GDM1 (cell line): ENCODE measurements at places on chromosomes 6 and 20.

- no peak for DNase-seq
Observed at GRCh38 chr20:3277686-3278465, 38.9 kb upstream of the SLC4A11 start.

- no peak for DNase-seq
Observed at GRCh38 chr20:41119614-41120561, 17.5 kb upstream of the PLCG1 start.

GRCh38 chr6:97963193-97963592 is 680.2 kb upstream of the MMS22L start:
- DNase-seq = no peak

GRCh38 chr6:67094431-67094946 is 1387.5 kb upstream of the EYS start:
- no peak for DNase-seq

- no peak for DNase-seq
Observed at GRCh38 chr6:166998256-166999144, 697 bp upstream of the CEP43 start.

- peak; percentile 8 for DNase-seq
Observed at GRCh38 chr6:31125586-31126363, 5.5 kb upstream of the CDSN start.

- no peak for DNase-seq
Observed at GRCh38 chr20:35870541-35871258, 83.6 kb downstream of the SCAND1 start.

DNA sequence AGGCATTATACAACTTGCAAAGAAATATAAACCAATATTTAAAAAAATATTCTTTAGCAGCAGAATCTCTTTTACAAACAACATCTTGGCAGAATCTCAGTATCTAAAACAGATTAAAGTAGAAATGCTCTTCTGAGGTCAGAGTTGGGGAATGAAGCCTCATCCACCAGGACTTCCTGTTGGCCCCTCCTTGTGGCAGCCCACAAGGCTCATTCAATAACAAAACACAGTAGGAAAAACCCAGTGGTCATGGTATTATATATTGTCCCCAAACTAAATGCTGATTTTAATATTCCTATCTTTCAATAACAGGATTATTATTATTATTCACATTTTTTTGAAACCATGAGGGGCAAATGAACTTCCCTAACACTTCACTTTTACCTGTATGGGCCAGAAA is 368.6 kb downstream of the BTBD9 start:
- DNase-seq = no peak

DNA sequence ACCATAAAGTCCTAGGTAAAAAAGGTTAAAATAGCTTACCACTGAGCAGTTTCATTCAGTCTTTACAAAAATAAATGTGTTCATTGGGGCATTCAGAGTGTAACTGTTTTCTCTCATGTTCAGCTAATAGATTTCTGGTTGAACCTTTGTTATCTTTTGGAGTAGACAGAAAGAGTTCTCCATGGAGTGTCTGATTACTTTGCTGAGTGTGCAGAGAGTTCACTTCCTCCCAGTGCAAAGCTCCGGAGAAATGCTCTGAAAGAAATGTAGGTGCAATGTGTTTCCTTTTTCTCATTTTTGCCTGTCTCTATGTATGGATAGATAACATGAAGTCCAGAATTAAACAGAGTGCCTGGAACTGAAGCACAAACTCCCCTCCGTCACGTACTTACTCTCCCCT is 52.6 kb downstream of the JAG1 start:
- DNase-seq = no peak

DNA sequence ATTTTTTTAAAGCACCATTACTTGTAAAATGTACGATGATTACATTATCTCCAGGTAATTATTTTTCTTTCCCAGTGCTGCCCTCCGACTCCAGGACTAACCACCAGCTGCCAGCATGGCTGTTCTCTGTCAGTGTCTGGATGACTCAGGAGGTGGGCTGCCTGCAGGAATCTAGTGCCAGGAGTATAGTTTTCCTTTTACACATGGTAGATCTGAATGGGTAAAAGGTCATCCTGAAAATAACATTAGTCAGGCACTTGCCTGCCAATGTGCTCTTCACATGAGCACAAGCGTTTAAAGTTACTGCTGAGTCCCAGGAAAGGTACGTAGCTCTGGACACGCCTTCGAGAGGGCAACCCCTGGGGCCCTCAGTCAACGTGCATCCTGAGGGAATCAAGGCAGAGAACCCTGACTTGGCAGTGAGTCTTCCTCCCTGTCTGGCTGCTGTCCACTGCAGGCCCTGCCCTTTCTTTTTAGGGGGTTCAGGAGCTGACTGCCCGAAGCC is 2.4 kb downstream of the DYNLT1 start:
- no peak for DNase-seq

- DNase-seq = no peak
Observed at GRCh38 chr6:132087391-132087790, 136.2 kb upstream of the CCN2 start.

DNA sequence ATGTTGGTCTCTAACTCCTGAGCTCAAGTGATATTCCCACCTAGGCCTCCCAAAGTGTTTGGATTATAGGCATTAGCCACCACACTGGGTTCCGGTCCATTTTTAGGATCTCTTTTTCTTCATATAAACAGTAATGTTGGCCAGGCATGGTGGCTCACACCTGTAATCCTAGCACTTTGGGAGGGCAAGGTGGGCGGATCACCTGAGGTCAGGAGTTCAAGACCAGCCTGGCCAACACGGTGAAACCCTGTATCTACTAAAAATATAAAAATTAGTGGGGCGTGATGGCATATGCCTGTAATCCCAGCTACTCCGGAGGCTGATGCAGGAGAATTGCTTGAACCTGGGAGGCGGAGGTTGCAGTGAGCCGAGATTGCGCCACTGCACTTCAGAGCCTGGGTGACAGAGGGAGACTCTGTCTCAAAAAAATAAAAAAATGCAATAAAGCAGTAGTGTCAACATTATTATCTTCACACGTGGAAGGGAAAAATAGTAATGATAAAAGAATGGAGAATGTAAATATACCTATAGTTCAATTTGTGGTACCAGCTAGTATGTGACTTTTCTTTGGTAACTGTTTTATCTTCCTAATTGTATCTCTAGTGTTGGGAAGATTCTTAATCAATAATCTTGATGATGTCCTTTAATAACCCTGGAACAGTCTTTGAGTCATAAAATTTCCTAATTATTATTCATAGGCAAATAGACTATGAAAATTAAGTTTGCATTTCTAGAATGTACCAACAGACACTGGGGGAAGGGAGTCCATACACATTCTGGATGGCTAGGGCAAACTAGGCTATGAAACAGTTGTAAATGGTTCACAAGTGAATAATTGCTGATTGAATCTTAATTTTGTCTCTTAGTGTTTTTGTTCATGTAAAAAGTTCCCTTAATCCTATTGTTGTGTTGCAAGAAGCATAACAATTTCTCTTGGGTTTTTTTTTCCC is 3.6 kb downstream of the PARD6B start:
- DNase-seq = no peak

- DNase-seq = no peak
Observed at GRCh38 chr6:53628354-53629119, 37.0 kb downstream of the KLHL31 start.

GRCh38 chr6:161353208-161353613 is 79.3 kb upstream of the AGPAT4 start:
- DNase-seq = no peak

DNA sequence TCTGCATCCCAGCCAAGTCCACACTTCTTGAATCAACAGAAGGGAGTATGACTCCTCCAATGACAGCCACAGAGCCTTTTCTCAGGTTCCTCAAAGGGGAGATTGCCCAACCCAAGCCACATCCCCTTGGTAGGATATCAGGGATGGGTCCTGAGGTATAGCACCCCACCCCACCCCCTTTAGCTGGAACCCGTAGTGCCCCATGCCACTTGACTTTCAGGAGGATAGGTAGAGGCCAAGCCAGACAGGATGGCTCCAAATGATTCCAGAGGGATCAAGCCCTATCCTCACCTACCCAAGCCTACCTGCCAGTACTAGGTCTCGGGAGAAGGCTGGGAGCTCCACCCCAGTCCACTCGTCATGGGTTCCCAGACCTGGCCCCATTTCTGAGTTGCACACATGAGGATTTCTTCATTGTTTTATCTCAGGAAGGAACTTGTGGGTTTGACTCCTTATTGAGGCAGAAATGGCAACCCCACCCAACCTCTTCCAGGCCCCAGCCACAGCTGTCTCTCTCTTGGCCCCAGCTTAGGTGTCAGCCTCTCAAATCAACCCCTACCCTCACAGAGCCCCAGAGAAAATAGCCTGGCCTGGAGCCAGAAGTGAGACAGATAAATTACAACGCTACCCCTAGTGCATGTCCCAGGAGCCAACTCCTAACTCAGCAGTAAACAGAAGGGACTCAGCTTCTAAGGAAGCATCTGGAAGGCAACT is 3.6 kb downstream of the CCND3 start:
- peak; percentile 78 for DNase-seq

DNA sequence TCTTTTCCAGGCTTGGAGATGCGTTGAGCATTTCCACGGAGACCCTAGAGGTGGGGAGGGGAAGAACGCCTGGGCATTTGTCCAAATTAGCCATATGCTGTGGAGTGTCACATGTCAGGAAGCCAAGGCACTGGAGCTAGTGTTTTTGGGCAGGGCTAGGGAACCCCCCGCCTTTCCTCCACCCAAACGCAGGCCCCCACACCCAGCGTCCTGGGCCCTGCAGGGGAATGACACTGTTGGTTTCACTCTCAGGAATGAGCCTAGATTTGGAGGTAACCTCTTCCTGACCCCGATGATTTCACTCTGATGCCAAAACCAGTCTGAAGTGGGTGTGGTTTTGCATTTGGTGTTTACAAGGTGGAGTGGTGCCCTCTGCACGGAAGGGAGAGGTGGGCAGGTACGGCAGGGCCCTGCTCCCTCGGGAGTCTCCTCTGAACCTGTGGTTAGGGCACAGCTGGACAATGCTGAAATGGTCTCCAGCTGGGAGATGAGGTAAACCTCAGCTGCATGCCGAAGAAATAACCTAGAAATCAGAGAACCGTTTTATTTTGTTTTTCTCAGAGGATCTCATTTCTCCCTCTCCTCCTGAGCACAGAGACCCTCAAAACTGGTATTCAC is 29.5 kb downstream of the MTHFD1L start:
- DNase-seq = no peak

GRCh38 chr6:129485746-129486145 is 224.2 kb downstream of the ARHGAP18 start:
- no peak for DNase-seq

DNA sequence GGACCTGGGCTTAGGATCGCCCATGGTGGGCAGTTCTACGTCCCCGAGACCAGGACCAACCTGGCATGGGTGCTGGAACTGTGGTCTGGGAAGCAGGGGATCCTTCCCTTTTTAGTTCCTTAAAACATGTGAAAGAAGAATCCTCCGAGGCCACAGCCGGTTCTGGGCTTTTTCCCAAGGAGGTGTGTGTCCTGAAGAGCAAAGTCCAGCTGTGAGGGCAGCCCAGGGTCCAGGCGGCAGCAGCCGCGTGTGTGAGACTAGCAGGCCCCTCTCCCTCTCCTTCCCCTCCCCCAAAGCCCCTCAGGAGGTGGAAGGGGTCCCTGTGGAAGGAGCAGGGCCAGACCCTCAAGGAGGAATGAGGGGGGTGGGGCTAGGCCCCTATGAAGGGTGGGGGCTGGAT is 35.1 kb upstream of the PCMTD2 start:
- DNase-seq = no peak

DNA sequence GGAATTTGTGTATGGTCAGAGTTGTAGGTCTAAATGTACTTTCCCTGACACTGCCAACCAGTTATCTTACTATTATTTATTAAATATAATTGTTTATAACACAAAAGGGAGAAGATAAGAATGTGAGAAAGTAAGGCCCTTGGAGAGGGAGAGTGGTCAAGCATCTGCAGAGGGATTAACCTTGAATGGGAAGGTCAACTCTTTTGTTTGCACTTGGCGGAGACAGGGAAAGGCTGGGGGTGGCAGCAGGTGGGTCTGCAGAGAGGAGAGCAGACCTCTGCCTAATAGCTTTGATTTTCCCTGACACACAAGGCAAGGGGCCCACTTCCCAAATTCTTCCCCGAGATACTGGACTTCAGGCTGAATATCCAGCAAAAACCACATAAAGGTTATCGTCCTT is 4.2 kb downstream of the LRP11 start:
- DNase-seq = no peak

- DNase-seq = no peak
Observed at GRCh38 chr20:4774207-4774606, 52.5 kb downstream of the PRND start.
